ENCODE measurements at places on chromosomes 16 and 17.

DNA sequence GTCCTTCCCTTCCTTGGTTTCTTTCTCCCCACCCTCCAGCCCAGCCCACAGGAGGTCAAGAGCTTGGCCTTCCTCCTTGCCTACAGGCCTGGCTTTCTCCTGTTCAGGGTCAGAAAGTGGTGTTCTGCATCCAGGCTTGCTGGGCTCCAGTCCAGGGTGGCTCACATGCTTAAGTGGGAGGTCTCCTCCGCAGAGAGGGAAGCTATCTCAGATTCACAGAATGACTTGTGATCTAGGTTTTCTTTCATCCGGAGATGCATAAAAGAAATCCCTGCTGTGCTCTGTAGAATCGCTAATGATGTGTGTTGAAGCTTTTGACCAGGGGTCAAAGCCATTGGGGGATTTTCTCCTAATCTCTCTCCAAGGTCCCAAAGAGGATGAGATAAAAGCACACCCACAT is 382.3 kb upstream of the EEF2KMT start:
- DNase-seq, result no peak

DNA sequence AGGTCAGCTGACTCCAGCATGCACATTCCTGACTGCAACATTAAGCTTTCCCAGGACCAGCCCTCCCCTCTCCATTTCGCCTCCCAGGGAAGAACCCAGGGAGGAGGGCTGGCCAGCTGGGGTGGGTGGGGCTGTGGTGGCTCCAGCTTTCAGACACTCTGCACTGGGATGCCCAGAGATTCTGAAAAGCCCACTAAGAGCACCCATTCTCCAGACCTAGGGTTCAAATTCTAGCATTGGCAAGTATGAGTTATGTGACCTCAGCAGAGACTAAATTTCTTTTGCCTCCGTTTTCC is 7.8 kb downstream of the DLX3 start:
- DNase-seq, result no peak

GRCh38 chr17:31266042-31266441 is 31.0 kb downstream of the OMG start:
- no peak for DNase-seq

GRCh38 chr16:23852794-23853562 is 17.2 kb downstream of the PRKCB start:
- DNase-seq, result no peak

- DNase-seq, result no peak
Measured at GRCh38 chr16:65728167-65728566, 606.3 kb upstream of the CDH11 start.

- DNase-seq, result no peak
Measured at GRCh38 chr17:56918916-56919315, 5.1 kb upstream of the TRIM25 start.

DNA sequence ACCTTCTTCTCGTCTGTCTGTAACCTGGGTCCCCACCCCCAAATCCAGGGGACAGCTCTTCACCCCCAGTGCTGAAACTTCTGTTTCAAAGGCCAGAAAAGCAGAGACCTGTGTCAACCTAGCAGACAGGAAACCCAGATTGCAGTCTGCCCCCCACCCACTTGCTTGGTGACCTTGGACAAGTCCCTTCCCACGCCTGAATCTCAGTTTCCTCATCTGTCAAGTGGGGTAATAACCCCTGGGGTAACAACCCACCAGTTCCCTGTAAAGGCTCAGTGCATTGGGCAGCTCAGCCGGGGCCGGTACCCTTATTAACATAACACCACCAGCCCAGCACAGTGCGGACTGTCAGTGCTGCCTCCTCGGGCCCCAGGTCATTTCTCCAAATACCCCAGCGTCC is 1.3 kb downstream of the STX1B start:
- DNase-seq, result no peak

- DNase-seq, result no peak
Measured at GRCh38 chr17:81210466-81210865, 12.3 kb downstream of the CEP131 start.

GRCh38 chr16:87464691-87465300 is 28.0 kb downstream of the ZCCHC14 start:
- DNase-seq, result peak; percentile 67

DNA sequence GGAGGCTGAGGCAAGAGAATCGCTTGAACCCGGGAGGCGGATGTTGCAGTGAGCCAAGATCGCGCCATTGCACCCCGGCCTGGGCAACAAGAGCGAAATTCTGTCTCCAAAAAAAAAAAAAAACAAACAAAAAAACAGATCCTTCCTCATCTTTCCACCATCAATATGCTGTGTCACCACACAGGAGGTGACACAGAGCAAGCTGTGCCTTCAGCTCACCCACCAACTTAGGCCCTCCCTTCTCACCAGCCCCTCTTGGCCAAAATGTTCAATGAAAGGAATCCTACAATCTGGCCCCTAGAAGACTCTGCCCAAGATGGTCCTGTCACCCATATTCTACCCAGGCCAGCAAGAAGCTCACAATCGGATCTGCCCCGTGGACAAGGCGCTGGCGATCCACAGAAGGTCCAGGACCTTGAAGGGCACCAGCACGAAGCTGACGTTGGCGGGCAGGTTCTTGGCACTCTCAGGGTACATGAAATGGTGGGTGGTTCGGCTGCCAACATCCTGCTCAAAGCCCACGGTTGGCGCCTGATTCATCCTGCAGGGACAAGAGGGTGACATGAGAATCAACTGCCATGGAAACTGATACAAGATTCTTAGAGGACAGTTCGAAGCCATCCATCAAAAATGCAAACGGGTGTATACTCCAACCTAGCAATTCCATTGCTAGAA is 41.4 kb downstream of the DDX19A start:
- no peak for DNase-seq

- DNase-seq, result no peak
Measured at GRCh38 chr17:21171970-21172510, 41.9 kb downstream of the TMEM11 start.

DNA sequence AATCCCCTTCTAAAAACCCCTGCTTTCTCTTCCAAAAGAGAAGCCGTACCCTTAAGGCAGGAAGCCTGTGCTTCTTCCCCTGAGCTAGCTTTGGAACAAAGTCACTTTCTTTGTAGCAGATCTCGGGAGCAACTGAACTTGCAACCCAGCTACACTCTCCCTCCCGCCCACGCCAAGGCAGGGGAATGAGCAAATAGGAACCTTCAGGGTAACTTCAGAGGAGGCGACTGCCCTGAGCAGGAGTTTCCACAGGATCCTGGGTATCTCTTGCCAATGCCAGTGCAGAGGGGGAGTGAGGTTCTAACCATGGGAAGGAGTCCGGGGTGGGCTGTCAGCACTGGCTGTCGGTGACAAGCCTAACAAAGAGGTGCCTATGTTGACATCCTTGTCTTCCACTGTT is 5.9 kb upstream of the PIRT start:
- no peak for DNase-seq

- DNase-seq, result no peak
Measured at GRCh38 chr17:17073581-17074403, 31.5 kb downstream of the MPRIP start.

GRCh38 chr17:39507511-39507910 is 46.2 kb downstream of the CDK12 start:
- no peak for DNase-seq

DNA sequence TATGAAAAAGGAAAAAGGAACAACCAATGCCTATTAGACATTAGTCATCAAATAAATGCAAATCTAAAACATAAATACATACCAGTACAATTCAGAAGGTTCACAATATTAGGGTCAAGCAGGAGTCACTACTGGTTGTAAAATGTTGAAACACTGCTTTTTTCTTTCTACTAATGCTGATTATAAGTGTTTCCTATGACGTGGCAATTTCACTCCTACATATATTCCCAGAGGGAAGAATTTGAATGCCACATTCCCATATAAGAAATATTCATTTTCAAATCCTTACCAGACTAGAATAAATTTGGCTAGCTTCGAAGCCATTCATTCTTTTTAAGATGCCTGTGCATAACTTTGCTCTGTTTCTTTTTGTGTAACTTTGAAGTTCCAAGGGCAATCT is 2.6 kb upstream of the KRTAP9-2 start:
- DNase-seq, result no peak
